ENCODE measurements at places on chromosomes 5 and 9.

GRCh38 chr9:34291423-34291822 lies 37.6 kb downstream of the KIF24 start:
- no peak for DNase-seq

DNA sequence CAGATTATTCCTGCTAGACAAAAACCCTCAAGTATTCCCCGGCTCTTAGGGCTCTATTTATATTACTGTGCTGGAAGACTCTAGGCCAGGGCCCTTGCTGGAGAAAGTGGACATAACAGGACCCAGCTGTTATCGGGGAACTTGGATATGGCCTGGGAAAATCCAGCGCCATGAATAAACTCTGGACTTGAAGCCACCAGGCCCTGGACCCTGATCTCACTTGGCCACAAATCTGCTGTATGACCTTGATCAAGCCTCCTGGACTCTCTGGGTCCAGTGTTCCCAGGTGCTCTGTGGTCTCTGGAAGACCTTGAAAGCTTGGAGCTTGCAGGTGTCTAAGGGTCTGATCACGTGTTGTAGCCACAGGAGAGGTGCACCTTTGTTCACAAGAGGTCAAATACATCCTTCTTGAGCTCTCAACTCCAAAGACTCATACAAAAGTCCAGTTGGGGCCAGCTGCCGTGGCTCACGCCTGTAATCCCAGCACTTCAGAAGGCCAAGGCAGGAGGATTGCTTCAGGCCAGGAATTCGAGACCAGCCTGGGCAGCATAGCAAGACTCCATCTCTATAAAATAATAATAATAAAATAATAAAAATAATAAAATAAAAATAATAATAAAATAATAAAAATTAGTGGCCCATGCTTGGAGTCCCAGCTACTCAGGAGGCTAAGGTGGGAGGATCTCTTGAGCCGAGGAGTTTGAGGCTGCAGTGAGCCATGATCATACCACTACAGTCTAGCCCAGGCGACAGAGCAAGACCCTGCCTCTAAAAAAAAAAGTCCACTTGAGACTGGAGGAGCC lies 26.5 kb downstream of the COL27A1 start:
- DNase-seq = no peak

DNA sequence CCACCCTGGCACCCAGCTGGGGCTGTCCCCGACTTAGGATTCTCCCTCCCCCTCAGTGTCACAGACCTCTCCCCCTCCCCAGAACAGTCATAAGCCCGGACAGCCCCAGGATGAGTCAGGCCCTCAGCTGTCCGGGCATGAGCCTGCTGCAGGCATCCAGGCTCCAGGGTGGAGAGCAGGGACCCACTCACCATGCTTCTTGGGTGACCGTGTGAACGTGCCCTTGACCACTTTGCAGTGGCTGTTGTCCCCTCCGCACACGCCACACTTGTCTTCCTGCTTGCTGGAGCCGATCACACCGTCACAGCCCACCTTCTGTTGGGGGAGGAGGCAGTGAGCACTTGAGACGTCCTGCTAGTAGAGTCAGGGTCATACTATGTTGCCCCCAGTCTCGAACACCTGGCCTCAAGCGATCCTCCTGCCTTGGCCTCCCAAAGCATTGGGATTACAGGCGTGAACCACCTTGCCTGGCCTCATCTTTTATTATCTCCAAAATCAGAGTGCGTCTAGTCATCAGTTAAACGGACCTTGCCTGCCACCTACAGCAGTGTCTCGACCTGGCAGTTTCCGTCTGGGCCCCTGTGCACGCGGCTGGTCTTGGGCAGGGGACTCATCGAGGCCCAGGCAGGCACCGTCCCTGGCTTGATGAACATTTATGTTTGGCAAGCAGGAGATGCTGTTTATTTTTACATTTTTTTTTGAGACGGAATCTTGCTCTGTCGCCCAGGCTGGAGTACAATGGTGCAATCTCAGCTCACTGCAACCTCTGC lies 72.6 kb downstream of the ZNF354C start:
- no peak for DNase-seq

DNA sequence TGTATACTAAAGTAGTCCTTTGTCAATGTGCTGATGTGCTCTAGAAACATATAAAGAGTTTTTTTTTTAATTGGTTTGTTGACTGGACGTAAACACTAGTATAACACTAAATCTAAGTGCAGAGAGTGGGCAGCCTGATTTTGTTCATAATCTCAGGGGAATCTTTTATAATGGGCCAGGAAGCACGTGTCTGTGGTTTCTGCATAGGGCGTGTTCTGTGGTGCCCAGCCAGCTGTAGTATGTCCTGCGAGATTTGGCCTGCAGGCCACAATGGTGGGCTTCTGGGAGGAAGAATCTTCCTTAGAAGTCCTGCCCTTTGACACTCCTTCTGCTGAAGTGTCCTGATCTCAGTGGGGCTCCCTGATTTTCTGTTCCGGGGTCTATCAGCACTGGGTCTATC lies 49.0 kb upstream of the DHFR start:
- no peak for DNase-seq

DNA sequence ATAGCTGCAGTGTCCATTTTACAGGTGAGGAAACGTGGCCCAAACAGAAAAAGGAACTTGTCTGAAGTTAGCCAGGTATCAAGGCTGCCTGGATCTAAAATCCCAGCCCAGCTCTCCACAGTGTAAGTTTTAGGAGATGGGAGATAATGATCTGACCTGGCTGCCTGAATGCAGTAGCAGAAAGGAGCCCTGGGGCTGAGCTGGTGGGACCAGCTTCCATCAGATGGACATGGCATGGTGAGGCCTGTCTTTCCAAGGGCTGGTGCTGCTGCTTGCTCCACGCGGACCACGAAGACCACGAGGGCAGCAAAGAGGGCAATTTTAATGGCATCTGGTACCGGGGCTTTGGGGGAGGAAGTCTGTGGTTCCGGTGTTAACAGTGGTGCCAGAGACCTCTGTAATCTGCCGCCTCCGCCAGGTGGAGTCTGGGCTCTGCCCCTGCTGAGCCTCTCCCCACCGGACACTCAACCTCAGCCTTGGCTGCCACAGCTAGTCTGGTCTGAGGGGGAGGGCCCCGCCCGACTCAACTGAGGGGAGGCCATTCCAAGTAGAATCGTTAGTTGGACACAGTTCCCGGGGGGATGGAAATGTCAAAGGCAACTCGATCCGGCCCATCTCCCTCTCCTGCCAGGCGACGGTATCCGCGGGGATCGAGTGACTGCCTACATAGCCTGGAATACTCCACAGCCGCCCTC lies 650 bp downstream of the MYORG start:
- no peak for DNase-seq

GRCh38 chr5:128722551-128722950 lies 184.5 kb upstream of the FBN2 start:
- no peak for DNase-seq

DNA sequence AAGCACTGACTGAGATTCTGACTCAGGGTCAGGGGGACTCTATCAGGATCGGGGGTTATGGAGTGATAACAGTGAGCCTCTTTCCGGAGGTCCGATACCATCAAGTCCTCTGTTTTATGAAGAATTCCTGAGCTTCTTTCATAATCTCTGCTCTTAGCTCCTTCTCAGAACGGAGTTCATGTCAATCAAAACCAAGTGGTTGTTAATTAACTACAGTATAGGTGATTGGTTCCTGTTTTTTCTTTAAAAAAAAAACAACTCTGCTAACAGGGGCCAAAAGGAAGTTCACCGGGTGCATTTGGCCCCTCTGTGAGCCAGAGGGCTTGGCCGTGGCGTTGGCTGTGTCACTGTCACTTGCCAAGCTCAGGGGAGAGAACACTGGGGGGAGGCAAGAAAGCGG lies 4.0 kb downstream of the GFI1B start:
- no peak for DNase-seq

DNA sequence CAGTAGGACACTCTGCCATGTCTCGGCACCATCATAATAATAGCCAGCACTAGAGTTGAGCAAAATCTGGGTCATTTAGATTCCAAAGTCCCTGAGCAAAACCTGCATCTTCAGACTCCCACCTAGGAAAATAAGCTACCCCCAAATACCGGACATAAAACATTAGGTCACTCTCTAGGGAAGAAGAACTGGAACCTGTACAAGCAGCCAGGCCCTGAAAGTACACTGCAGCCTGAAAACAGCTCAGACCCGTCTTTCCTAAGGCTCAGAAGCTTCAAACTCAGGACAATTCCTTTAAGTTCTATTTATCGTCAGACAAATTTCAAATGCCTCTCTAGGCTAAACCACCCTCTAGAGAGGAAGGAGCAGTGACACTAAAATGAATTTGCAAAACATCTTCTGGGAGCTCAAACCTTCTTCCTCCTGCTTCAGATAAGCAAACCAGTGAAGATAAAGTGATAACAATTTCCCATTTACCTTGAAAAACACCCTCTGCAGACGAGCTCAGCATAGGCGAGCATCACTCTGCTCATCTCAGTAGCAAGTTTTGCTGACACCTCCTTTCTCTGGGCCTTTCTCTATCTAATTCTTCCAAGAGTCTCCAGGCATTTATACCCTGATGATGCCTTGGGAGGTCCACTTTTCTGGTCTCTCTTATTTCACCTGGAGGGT lies 34.0 kb downstream of the ADAM19 start:
- no peak for DNase-seq

- DNase-seq = no peak
Measured at GRCh38 chr9:33823801-33824200, 6.8 kb downstream of the UBE2R2 start.

DNA sequence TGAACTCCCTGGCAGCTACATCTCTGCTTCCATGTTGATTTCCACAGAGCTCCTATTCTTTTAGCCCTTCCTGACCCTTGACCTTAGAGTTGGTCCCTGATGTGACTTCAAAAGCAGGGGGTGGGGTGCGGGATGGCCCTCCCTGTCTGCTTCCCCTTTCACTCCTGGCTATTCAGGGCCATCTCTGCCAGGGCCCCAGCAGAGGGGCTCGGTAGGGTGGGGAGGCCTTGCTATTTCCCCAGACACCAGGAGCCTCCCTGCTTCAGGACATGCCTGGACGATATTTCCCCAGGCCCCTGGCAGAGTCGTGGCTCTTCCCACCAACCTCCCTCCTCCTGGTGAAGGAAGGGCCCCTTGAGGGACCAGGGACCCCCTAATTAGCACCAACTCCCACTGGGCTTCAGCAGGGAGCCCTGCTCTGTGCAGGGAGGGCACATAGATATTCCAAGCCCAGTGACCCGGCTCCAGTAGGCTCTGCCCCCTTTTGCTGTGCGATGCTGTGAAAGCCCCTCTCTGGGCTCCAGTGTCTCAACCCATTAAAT lies 17.3 kb downstream of the CORO2A start:
- no peak for DNase-seq

- DNase-seq = no peak
Measured at GRCh38 chr9:124365036-124365435, 50.2 kb downstream of the PSMB7 start.

GRCh38 chr5:143886651-143887638 lies 75.0 kb downstream of the HMHB1 start:
- no peak for DNase-seq

DNA sequence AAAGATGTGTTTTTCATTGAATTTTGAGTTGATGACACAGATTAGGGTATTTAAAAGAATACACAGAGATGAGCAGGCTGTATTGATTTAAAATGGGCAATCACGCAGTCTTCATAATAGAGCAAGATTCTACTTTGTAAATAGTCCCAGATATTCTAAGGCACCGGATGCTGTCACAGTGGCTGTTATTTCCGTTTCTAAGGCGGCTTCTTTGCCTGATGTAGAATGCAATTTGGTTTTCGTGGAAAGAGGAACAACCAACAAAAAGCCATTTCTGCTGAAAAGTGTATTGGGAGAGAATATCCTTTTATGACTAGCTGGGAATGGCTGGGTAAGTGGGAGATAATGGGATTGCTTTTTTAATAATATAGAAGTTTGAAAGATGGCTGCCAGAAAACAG lies 17.5 kb downstream of the PRKACG start:
- DNase-seq = no peak

DNA sequence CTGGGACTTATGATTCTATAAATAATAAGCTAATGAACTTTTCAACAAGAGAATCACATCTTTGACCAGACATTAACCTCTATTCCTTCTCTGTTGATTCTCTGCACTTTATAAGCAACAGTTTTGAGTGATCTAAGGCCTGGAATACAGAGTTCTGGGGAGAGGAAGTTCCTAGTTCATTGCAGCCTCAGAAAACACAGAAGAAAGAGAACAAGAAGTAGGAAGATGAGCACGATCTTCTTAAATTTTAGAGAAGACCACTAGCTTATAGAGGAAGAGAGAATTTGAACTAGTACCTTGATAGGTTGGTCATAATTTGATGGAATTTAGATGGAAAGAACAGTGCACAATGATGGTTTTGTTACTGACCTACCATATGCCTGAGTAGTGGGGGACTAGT lies 8.5 kb upstream of the C9orf72 start:
- no peak for DNase-seq

DNA sequence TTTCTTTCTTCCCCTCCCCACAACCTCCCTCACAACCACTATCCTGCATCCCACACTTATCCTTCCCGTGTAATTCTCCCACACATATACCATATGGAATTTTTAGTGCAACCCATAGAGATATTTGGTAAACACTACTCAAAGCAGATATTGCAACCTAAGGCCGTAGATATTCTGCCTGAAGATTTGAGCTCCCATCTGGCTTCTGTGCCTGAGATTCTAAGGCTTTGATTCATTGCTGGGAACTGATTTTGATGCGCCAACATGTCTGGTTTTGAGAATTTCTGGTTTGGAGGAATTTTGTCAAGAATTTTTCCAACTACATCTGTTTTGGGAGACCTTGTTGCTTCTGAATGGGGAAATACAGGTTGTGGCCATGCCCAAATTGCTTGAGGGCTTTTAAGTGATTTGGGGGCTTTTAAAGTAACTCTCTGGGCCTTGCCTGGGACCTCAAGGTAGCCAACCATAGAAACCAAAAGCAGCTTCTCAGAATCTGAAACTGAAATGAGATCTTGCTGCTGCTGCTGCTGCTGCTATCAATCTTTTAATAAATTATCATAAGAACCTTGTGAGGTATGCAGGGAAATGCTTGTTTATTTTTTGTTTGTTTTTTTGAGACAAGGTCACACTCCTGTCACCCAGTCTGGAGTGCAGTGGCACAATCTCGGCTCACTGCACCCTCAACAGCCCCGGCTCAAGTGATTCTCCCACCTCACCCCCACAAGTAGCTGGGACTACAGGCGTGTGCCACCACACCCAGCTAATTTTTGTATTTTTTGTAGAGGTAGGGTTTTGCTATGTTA lies 36.2 kb downstream of the PLAC8L1 start:
- DNase-seq = no peak

GRCh38 chr9:109856785-109857184 lies 76.8 kb downstream of the PALM2AKAP2 start:
- no peak for DNase-seq

GRCh38 chr5:1799110-1799601 lies 481 bp downstream of the MRPL36 start:
- no peak for DNase-seq

- DNase-seq = no peak
Measured at GRCh38 chr9:112064871-112065270, 110.2 kb downstream of the SUSD1 start.

GRCh38 chr5:166102947-166103346 lies 2188.5 kb upstream of the WWC1 start:
- no peak for DNase-seq

GRCh38 chr9:135985459-135985774 lies 24.2 kb upstream of the UBAC1 start:
- no peak for DNase-seq
